ENCODE measurements at places on chromosomes 5 and 9.

GRCh38 chr5:172446336-172447051 is 7.8 kb downstream of the SH3PXD2B start:
- no peak for DNase-seq

GRCh38 chr9:135021393-135021789 is 66.1 kb upstream of the OLFM1 start:
- no peak for DNase-seq

GRCh38 chr5:154112255-154112654 is 73.5 kb downstream of the MFAP3 start:
- no peak for DNase-seq

GRCh38 chr9:103661663-103662062 is 432.4 kb upstream of the SMC2 start:
- no peak for DNase-seq

DNA sequence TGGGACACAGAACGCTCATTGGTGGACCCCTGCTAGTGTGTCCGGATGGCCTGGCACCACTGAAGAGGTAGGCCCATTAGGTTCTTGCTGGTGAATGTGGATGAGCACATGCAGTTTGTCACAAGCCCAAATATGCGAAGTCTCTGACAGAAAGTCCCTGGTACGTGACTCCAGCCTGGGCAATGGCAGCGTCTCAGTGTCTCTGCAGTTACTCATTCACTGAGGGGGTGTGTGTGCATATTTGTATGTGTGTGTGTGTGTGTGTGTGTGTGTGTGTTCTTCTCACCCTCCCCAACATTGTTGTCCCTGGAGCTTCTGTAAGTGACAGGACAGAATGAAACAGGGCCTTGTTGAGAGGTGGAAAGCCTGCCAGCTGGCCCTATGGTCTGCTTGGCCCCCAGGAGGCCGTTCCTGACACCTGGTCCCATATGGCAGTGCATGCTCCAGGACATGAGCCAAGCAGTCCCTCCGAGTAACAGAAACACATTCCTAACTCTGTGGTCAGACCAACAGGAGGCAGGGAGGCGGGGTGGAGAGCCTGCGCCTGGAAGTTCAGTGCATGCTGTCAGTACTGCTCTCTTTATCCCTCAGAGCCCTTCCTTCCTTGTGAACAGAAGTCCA is 169.9 kb downstream of the SLC28A3 start:
- no peak for DNase-seq

DNA sequence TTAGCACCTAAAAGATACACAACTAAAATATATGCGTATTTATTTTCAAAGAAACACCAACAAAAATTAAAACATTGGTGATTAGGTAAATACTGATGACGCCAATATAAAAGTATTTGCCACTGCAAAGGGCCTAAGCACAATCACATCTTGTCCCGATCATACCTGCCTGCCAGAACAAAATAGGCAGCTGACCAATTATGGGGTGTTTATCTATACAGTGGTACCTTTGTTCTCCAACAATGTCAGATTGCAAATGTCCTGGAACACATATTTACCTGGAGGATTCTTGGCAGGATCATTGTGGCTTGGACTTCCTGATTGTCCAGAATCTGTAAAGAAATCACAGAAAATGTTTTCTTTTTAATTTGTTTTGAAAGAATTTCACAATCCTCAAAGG is 134.5 kb downstream of the NFIB start:
- DNase-seq: no peak

- peak; percentile 74 for DNase-seq
These were observed 41.3 kb downstream of the ZNF366 start for GRCh38 chr5:72465601-72466563.

DNA sequence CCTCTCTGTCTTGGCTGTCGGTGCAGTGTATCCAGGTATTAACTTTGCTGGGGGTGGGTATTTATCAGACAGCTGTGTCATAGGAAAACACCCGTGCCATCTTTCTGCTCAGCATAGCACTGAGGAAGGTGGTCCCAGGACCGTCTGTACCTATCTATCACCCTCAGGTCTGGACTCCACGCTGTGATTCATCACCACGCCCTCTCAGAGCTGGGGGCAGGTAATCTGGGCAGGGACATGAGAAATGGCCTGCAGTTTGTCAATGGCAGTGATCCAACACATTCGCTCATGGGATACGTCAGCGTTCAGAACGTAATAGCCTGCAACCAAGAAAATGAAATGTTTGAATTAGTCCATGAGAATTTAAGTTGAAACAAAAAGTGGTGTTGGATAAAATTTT is 151.6 kb upstream of the MAP1B start:
- DNase-seq: no peak

DNA sequence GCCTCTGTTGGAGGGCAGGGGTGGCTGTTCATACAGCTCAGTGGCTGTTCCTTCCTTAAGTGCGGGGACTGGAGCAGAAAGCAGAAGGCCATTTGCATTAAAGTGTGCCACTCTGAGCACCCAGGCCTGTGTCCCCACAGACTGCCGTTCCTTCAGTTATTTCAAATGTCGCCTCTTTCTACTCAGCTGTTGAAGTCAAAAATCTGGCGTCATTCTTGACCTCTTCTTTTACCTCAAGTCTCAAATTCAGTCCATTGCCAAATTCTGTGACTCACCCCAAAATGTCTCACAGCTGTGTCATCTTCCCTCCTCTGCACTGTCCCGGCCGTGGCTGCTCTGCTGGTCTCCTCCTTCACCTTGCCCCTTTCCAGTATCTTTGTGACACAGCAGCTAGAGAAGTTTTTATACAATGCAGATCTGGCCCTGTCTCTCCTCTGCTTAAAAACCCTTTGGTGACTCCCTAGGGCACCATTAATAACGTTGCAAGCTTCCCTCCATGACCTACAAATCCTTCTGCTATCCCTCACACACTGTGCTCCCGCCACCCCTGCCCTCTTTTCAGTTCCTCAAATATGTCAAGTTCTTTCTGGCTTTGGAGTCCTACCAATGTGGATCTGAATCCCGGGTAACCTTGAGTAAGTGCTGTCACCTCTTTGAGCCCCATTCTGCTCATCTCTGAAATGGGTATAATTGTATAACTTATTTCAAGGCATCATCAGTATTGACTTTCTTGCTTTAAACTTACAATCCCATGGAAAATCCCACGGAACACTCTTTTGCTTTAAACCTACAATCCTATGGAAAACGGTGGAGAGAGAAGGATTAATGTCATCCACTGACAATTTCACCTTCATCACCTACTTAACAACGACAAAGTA is 98.3 kb upstream of the BOD1 start:
- peak; percentile 95 for DNase-seq

GRCh38 chr5:36178524-36178890 is 26.6 kb downstream of the SKP2 start:
- DNase-seq: no peak

- no peak for DNase-seq
These were observed 126.3 kb downstream of the C5orf15 start for GRCh38 chr5:133841831-133842750.

- DNase-seq: no peak
These were observed 409.2 kb downstream of the HTR1A start for GRCh38 chr5:63553073-63553472.

- DNase-seq: no peak
These were observed 169.9 kb downstream of the FER start for GRCh38 chr5:108917596-108917995.

GRCh38 chr5:57845025-57845424 is 362.4 kb upstream of the ACTBL2 start:
- no peak for DNase-seq

GRCh38 chr5:124704594-124705284 is 41.7 kb downstream of the ZNF608 start:
- DNase-seq: no peak

- DNase-seq: no peak
These were observed 56.6 kb downstream of the TEK start for GRCh38 chr9:27165670-27166069.

DNA sequence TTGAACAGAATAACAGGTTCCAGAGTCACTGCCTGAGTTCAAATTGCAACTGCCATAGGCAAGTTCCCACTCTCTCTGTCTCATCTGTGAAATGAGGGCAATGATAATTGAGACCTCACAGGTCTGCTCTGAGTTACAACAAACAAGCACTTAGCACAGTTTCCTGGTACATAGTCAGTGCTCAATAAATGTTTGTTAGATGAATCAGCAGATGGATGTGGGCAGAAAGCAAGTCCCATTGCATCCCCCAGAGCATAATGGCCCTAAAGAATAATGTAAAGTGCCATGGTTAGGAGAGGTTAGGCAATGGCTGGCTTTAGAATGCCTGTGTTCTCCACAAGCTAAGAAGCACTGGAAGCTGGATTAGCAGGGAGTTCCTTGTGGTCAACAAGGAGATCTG is 136.5 kb upstream of the LARP1 start:
- DNase-seq: no peak

DNA sequence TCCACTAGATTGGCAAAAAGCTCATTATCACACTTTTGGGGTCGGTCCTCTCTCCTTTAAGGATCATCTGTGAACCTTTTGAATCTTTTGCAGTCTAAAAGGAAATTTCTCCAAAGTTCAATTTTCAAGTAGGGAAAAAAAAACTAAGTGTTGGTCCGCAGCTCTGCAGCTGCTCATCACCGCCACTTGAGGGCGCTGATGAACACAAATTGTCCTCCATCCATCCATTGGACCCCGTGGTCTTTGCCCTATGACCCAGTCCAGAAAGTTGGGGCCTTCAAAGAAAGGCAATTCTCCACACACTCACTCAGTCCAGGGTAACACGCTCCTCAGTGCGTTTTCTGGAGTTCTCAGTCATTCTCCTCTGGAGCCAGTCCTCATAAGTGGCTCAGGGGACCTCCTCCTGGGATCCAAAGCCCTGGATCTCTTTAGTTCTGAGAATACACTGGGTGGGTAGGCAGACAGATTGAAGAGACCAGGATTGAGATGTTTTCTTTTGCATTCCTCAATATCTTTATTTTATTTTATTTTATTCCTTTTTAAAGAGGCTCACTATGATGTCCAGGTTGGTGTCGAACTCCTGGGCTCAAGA is 63.6 kb upstream of the SLC28A3 start:
- no peak for DNase-seq

DNA sequence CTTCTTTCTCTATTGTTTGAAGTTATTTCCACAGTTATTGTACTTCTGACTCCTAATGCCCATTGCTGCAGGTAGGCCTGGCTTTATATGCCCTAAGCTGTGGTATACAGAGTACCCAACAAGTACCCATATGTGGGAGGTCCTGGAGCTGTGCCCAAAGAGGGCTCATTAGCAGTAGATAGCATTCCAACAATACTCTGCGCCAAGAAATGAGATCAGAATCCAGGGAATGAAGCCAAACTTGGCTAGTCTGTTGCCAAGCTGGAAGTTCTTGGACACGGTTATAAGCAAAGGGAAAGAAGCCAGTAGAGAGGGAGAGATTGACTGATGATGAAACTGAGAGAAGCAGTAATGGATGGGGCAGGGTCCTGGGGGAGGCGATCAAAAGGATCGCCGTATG is 29.7 kb upstream of the FAM169A start:
- no peak for DNase-seq

DNA sequence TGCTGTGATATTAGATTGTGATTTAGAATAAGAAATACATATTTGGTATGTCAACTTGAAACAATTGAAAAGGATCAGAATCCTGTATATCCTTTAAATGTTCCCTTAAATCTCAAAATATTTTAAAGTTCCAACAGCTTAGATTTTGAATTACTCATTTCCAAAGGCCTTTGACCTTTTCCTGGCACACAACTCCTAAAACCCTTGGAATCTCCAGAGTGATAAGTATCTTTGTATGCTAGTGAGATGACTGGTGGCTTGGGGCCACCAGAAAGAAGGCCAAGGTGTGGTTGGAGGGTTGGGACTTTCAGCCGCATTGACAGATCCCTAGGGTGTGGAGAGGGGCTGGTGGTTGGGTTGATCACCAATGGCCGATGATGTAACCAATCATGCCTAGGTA is 104.7 kb downstream of the YIPF5 start:
- no peak for DNase-seq

DNA sequence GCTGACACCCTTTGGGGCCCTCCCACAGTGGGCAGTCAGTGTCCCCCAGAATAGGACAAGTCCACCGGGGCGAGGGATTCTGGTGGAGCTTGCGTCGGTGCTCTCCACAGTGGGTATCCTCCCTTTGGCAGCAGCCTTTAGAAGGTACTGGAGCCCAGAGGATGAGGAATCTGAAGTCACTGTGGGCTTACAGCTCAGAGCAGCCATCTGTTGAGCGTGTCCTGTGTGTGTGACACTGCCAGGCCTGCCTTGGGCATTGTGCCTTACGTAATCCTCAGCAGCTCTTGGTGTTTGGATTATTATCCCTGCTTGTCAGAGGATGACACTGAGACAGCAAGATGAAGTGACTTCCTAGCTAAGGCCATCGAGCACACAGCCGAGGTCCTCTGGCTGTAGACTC is 12.6 kb downstream of the URM1 start:
- no peak for DNase-seq

- no peak for DNase-seq
These were observed 34.7 kb downstream of the PPIC start for GRCh38 chr5:123001808-123002207.

GRCh38 chr5:74367934-74368333 is 272.6 kb downstream of the ENC1 start:
- DNase-seq: no peak

DNA sequence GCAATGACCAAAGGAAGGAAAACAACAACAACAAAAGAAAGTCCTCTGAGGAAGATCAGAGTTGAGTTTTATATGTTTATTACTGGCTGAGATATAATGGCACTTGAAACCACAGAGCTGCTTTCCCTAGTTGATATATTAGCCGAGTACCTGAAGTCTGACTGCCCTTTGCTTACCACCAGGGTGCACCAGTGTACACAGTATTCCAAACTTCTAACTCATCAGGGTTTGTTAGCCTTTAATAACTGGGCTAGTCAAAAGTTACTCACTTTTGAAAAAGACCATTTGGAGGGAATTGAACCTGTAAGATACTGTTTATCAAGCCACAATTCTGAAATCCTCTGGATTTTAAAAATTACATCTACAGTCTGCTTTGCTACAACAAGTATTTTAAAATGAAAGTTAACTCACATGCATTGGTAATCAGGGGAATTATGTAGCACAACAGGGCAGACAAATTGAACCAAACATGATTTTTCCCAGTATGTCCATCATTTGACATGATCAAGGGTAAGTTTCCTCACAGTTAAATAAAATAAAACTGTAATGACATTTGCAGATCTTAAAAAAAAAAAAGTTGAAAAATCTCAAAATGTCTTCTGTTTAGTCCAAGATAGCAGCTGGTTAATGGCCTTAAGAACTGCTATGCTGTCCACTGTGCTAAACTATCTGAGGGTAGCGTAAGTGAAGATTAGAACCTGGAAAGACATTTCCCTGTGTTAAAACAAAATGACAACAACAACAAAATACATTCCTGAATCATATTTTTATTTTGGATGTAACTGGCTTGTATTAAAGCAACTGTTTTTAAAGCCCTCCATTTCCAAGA is 57.3 kb upstream of the C6 start:
- DNase-seq: peak; percentile 12

- DNase-seq: no peak
These were observed 39.9 kb downstream of the DOCK8 start for GRCh38 chr9:254516-254915.

DNA sequence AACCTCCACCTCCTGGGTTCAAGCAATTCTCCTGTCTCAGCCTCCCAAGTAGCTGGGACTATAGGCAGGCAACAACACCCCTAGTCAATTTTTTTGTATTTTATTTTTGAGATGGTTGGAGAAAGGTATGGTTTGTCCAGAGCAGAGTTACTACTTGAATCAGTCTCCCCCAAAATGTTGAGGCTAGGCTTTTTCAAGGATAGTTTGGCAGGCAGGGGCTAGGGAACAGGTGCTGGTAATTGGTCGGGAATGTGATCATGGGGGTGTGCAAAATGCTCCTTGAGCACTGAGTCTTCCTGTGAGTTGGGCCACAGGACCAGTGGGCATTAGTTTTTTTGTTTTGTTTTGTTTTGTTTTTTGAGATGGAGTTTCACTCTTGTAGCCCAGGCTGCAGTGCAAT is 28.3 kb upstream of the PRRC2B start:
- no peak for DNase-seq

GRCh38 chr5:72172786-72173185 is 65.5 kb downstream of the MAP1B start:
- DNase-seq: no peak

Data from suppressor macrophage treated with lipopolysaccharide for 4 hours (primary cell).